ENCODE measurements at places on chromosomes 13 and 19.

- no peak for DNase-seq
Observed at GRCh38 chr19:2309734-2310362, 1.9 kb upstream of the LINGO3 start.

GRCh38 chr13:95937714-95938320, 115.4 kb downstream of the UGGT2 start:
- no peak for DNase-seq

DNA sequence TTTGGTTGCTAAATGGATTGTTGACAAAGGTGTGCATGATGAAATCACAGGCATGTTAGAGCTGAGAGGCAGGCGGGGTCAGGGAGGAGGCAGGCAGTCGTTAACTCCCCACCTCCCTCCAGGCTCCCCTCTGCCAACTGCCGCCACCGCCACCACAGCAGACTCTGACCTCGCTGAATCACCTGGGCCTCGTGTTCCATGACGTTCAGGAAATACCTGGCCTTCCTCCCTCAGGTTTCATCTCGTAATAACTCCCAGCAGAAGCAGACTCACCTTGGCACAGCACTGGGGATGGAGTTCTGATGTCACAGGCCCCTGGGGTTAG, 198.5 kb downstream of the KATNAL1 start:
- DNase-seq, result no peak

DNA sequence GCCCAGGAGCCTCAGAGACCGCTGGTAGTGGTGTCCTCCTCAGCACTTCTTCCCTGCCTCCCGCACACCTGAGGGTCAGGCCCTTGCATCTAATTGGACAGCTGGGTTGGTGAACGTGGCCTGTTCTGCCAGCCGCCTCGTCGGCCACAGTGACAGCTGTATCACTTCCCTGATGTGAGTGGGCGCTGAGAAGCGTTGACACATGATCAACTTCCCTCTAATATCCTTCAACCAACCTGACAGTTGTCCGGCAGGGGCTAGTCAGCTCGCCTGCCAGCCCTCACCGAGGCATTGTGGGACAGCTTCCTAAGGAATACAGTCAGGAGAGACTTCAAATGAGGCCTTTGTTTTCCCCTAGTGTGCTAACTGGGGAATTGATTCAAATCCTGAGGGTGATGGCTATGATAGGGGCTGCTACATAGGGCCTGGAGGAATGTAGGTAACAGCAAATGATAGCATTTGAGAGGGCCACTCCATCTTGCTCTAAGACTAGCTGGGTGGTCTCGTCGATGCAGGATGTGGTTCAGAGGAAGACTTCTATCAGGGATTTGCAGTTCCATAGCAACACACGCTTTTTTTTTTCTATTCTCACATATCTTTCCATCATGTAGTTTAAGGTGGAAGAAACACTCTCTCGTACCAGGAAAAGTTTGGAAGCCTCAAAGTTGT, 230.8 kb downstream of the TSHZ3 start:
- no peak for DNase-seq

DNA sequence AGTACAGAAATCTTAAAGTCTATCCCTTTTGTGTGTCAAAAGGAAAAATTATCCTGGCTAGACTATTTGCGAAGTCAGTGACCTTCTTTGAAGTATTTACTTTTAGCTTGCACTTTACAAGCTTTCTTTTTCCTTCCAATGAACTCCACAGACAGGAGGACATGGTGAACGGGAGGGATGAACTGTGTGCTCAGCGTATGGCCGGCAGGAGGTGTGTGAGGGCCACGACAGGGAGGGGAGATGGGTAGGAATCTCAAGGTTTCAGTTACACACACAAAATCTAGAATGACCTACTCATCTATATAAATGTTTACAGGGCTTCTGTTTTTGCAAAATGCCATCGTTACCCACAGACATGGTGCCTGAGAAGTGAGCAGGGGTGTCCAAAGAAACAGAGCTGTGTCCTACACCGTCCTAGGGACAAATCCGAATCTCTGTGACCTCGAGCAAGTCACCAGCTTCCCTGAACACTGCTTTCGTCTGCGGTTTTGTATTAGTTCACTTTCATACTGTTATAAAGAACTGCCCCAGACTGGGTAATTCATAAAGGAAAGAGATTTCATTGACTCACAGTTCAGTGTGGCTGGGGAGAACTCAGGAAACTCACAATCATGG, 537.2 kb downstream of the LIG4 start:
- no peak for DNase-seq

GRCh38 chr19:21586311-21587116, 81.1 kb downstream of the ZNF429 start:
- no peak for DNase-seq

- DNase-seq, result no peak
Observed at GRCh38 chr13:43316281-43316680, 292.9 kb downstream of the DNAJC15 start.

GRCh38 chr19:20038358-20039202, 725 bp downstream of the ZNF682 start:
- DNase-seq, result peak; percentile 3

- peak; percentile 96 for DNase-seq
Observed at GRCh38 chr19:43439032-43439708, 24.5 kb downstream of the TEX101 start.

- peak; percentile 39 for DNase-seq
Observed at GRCh38 chr19:50835785-50836542, 2.6 kb upstream of the KLK15 start.

GRCh38 chr19:33403973-33404304, 30.4 kb downstream of the CEBPG start:
- DNase-seq, result no peak

DNA sequence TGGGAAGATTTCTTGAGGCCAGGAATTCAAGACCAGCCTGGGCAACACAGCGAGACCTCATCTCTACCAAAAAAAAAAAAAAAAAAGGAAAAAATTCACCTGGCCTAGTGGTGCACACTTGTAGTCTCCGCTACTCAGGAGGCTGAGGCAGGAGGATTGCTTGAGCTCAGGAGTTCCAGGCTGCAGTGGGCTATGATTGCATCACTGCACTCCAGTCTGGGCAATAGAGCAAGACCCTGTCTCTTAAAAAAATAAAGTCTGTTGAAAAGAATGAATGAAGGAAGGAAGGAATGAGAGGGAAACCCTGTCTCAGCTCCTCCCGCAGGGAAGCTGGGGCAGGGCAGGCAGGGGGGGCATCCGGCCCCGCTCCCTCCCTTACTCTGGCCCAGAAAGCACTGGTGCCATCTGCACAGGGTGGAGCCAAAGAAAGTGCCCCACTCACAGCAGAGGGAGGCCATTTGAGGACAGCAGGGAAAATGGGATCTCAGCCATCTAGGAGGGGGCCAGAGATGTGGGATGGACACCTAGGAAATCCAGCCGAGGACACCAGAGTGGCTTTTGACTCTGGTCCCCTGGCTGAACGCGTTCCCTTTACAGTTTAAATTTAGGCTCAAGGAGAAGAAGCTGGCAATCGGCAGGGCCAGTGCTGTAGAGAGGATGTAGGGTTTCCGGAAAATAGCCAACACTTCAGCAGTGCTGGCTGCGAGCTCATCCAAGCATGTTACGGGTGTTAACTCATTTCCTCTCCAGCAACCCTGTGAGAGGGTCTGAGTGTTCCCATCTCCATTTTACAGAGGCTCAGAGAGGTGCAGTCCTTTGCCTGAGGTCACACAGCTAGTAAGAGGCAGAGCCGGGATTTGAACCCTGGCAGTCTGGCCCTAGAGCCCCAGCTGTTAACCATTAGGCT, 3.6 kb upstream of the HPN start:
- DNase-seq, result no peak

- no peak for DNase-seq
Observed at GRCh38 chr19:22427547-22427946, 5.4 kb upstream of the ZNF98 start.

DNA sequence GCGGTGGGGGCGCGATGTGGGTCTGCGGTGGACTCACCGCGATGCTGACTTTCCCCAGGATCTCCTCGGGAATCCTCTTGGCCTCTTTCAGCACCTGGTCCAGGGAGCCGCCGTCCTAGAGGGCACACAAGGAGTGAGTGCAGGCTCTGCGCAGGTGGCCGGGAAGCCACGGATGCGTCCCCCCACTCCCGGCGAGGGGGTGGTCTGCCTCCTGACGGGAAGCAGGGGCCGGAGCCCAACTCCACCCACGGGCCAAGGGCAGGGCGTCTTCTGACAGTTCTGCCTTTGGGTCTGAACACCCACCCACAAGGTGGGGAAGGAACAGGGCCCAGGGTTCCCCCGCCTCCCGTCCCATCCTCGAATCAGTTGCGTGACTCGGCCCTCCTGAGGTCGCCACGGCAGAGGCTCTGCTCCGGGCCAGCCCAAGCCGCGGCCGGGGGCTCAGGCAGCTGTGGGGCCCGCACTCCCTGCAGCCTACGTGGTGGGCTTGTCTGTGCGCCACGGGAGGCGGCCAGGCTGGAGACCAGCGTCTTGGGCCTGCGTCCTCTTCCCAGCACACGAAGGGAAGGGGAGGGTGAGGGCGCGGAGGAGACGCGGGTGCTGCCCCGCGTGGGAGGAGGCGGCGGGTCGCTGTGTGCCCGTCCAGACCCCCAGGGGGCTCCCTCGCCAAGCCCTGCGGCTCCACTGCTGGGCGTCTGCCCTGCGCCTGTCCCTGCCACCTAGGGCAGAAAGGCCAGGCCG, 21.4 kb downstream of the MAP2K2 start:
- DNase-seq, result no peak

DNA sequence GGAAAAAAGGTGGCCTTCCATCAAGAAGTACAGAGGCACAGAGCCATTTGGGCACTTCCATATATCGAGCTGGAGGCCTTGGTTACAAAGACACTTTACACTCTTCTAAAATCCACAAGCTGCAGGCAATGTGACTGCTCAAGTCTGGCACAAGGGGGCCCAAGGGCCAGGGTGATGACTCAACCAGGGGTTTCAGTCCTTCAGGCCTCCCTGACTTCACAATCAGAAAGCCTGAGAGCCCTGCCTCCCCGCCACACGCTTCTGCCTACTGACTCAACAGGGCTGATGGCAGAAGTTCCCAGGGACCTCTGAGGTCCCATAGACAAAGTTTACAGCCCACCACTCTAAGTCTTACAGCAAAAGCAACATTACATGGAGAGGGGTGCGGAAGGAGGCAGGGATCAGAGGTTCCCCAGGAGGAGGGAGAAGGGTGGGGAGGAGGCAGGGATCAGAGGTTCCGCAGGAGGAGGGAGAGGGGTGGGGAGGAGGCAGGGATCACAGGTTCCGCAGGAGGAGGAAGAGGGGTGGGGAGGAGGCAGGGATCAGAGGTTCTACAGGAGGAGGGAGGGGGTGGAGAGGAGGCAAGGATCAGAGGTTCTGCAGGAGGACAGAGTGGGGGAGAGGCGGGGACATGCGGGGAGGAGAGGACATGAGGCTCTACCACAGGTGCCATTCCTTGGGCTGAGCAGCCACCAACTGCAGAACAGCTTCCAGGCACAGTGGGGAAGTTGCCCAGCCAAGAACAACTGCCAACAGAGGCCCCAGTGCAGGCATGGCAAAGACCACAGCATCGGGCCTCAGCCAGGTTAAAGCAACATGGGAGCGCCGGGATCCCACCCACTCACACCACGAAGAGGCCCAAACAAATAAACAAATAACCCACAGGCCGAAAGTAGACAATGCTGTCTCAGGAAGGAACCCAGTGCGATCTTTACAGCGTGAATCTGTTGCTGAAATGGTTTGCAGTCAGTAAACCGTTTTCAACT, 52.0 kb downstream of the SLC7A1 start:
- DNase-seq, result no peak

- peak; percentile 88 for DNase-seq
Observed at GRCh38 chr19:18543814-18544475, 572 bp upstream of the FKBP8 start.

DNA sequence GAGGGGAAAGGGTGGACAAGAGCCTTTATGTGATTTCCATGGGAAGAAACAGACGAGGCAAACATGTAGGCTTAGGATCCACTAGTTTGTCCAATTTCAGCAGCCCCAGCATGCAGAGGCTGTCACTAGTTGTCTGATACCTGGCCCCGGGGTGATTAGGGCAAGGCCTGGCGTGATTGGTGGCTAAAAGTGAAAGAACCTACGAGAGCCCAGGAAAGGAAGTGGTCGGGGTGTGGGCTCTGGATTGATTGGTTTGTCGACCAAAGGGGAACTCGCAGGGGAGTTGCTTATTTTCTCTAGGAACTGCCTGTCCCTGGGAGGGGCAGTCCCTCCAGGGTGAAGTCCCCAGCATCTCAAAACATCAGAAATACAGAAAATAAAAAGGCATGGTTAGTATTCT, 64.2 kb upstream of the UQCRFS1 start:
- peak; percentile 65 for DNase-seq
